ENCODE measurements at places on chromosomes 4 and X.

DNA sequence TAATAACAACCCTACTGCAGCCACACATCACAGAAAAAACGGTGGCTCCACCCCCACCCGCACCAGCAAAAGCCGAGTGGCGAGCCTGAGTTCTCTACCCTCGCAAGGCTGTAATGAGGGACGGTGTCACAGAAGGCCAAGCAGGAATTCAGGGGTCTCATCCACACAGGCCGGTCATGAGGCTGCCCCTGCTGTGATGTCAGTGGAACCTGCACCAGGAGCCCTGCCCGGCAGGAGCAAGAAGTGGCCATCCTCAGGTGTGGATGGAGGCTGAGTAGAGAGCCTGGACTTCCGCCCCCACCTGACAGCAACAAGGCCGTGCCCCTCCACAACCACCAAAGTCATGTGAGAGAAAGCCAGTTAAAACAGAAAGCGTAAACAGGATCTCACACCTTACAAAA, 20.6 kb downstream of the LYAR start:
- no peak for DNase-seq

DNA sequence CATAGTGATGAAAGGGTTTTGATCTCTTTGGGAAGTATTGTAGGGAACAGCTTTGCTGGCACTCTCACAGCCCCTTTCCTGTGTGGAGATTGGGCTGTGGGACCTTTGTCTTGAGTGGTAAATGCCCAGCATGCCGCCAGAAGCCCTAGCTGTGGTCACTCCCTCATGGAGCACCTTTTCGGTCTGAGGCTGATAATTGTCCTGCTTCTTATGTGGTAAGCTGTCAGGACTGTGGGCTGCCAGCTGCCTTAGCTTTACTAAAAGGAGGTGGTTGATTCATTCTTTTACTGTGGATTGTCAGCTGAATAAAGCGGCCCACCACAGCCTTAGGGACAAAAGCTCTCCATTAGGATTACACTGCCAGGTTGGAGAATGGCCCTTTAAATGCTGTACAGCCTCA, 7.1 kb downstream of the PASD1 start:
- no peak for DNase-seq

DNA sequence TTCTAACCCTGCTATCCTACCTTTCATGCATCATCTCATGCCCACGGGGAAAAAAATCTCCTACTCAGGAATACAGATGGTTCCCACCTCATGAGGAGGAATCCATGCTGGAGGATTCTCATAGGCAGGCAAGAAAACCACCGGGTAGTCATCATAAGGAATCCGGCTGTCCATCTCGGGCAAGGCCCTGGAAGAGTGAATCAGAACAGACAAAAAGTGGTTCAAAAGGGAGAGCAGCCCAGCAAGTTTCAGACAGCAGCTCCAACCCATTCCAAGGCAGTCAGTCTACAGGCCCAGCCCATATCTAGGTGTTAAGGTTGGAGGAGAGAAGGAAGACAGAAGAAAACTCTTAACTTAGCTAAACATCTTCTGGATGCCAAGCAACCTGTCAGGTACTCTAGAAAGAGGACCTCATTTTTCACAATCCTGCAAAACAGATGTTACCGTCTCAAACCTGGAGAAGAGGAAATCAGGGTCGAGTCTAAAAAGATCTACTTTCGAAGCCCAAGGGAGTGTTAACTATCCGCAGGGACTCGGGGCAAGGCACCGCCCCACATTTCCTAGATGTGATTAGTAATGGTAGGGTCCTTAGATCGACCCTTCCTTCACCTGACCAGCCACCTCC, 447 bp downstream of the PDZD11 start:
- no peak for DNase-seq

- DNase-seq: no peak
Measured at GRCh38 chr4:174495626-174496025, 26.7 kb downstream of the HPGD start.

Data from HS-5 (cell line).